ENCODE measurements at places on chromosomes 12 and 14.

DNA sequence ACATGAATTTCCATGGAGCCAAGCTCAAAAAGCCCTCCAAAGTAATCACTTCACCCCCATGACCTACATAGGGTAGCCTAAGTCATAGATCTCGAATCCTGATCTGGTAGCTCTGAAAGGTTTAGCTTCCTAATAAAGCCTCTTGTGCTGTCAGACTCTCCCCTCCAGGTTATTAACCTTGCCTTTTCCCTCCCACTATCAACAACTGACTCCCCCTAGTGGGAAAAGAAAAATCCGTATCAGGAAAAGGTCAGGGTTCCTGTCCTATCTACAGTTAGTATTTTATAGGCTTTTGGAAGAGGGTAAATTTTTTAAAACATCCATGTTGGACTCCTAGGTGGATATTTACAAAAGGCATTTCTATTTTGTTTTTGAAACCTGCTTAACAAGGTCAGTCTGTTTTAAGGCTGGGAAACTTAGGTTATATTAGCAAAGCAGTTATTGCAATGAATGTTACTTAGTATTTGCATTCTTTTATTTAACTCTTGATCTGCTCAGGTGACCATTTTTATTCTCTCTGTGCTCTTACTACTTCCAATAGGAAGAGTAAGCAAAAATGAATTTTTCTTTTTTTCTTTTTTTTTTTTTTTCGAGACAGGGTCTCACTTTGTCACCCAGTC, 8.0 kb downstream of the YY1 start:
- DNase-seq: no peak

DNA sequence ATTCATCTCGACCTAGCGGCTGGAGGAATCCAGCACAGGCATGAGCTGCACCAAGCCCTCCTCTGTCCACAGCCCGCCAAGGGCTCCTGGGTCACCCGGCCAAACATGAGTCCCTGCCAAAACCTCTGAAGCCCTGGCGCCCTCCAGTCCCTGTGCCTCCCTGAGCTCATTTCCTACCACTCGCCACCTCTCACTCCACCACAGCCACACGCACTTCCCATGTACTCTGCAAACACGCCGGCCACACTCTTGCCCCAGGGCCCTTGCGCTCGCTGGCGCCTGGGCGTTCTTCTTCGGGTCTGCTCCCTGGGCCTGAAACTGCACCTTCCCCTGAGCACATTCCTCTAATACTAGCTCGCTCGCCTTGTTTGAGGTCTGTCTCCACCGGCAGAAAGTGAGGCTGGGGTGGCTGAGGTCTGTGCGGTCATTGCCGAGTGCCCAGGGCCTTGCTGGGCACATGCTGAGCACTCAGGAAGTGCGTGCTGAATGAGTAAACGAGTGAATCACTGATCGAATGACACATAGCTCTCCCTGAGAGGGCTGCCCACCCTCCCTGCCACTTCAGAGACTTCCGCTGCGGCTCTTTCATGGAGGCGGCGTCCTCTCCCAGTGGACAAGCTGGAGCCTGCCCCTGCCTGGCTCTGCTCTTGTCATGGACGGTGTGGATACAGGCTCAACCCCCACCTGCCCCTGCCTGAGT, 33.7 kb upstream of the DLK1 start:
- no peak for DNase-seq

- DNase-seq: no peak
Measured at GRCh38 chr12:16606201-16606849, 363 bp upstream of the LMO3 start.

DNA sequence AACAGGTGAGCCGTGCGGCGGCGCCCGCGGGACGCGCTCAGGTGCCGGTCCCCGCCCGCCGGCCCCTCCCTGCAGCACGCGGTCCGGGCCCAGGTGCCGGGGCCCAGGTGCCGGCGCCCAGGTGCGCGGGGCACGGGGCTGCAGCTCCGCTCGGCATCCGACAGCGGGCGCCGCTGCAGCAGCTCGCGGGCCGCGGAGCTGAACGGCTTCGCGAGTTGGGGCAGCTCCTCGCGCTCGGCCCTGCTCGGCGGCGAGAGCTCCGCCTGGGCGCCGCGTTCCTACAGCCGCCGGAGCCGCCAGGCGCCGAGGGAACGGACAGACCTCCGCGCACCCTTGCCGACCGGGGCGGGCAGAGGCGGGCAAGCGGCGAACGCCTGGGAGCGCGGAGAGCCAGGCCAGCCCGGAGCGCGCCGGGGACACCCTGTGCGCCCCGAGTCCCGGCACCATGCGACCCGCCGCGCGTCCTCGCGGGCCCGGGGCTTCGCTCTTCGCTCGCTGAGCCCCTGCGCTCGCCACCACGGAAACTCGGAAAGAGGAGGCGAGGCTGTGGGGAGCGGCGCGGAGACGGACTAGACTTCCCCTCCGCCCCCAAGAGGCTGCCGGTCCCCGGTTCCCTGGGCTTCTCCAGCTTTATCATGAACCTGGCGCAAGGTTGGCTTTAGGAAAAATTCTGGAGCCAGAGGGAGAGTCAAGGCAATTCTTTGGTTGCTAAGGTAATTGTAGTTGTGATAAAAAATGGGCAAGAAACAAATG, at the start of gene RGS6:
Gene RGS6 (plus strand): TSS at position 201 of the 753 bp plus-strand sequence.
- no peak for DNase-seq

DNA sequence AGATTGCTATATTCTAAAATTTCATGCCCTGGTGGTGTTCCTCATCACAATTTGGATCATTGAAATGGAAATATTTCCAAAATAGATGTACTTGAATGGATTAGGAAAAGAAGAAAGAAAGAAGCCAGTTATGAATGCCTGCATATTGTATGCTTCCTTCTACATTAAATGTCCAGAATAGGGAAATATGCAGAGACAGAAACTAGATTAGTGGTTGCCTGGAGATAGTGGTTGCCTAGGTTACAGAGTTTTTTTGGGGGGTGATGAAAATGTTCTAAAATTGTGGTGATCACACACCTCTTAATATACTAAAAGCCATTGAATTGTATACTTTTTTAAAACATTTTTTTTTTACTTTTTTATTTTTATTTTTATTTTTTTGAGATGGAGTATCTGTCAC, 18.0 kb downstream of the TUBA1A start:
- no peak for DNase-seq

DNA sequence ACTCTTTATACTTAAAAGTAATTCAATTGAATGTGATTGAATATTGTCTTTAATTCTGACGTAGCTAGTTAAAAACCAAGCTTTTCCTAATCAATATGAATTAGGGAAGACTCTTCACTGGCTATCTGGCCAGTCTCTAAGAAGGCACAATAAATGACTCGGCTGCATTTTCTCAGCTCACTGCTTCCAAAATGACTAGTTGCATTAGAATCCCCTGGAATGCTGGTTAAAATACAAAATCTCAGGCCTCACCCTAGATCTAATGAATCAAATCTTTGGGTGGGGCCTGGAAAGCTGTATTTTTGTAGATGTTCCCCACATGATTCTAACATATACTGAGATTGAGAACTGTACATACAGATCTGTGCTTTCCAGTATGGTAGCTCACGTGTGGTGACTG, 242.1 kb downstream of the CHST11 start:
- DNase-seq: no peak

- DNase-seq: no peak
Measured at GRCh38 chr12:2679816-2680675, 114.7 kb upstream of the FKBP4 start.

GRCh38 chr14:68666899-68667298, 126.0 kb downstream of the ZFP36L1 start:
- no peak for DNase-seq

GRCh38 chr12:22275843-22276242, 58.7 kb downstream of the ST8SIA1 start:
- no peak for DNase-seq

- no peak for DNase-seq
Measured at GRCh38 chr14:36222337-36222736, 45.8 kb upstream of the PTCSC3 start.

DNA sequence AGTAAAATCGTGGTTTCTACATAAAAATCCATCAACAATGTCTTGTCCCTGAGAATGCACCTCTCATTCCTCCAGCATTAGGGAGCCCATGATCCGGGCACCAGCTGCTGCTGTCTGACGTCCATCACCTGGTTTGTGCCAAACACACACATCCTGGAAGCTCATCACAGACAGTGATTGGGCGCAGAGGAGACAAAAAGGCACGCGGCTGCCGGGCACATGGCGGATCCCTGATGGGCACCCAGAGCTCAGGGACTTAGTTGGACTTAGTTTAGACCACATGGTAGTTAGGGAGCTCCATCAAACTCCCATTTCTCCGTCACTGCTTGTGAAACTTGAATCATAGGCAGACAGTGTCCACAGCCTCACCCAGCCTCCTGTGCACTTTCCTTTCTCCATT, 1059.3 kb downstream of the TMEM121 start:
- no peak for DNase-seq

DNA sequence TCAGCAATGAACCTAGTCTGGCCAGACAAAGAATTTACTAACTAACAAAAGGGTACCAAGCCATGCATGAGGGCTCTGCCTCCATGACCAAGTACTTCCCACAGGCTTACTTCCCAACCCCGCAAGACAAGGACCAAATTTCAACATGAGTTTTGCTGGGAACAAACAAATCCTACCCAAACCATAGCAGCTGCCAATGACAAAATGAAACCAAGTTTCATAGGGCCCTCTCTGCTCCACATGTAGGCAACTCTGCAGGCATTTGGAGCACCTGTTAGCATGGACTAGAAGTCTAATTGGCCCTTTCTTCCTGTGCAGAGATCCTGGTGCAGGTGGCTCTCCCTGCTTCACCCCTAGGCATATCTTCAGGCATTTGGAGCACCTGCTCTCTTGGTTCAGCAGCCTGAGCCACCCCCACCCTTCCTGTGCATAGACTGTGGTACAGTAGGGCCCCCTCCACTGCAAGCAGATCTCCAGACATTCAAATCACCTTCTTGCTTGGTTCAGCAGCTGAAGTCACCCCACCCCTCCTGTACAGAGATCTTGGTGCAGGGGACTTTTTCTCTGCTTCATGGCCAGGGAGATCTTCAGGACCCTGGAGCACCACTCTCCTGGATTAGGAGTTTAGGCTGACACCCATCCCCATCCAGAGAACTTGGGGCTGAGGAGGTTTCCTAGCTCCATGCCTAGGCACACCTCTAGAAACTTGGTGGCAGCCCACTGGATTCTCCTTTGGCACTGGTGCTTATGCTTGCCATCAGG, 308.7 kb downstream of the RPAP3 start:
- no peak for DNase-seq

DNA sequence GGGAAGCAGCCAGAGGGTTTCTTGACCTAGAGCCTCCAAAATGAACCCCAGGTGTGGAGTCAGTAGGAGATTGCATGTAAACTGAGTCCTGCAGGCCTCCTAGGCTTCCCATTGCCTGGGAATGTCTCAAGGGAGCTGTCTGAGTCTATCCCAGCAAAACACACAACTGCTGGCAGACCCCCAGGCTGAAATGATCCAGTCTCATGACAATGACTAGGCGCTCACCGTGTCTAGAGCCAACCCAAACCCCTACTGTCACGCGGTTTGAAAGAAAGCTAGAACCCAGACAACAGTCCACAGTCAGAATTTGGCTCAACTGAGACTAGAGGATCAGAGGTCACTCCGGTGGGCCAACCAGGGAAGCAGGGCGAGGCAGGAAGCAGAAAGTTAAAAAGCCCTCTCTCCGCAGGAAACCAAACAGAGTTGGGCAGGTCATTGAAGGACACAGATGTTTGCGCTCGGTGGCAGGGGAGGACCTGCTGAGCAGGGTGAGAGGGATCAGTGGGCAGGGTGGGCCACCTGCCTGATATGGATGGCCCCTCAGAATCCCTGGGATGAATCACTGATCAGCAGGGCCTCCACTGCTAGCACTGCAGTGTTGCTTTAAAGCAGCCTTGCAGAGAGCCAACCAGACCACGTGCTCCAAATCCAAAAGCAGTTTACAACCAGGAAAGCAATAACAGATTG, 23.8 kb downstream of the ACTN1 start:
- no peak for DNase-seq

DNA sequence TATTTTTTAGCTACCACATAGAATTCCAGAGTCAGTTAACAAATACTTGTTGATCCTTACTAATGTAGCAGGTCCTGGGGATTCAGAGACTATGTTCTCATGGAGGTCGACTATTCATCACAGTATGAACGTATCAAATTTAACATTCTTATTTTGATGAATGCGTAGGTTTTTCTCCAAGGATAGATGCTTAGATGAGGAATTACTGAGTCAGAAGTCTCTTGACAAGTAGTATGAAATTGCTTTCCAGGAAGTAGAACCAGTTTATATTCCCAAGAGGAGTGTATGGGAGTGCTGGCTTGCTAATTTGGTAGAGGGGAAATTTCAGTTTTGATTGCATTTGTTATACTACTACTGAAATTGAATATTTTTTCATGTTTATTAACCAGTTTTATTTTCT, 42.8 kb upstream of the CRADD start:
- no peak for DNase-seq

DNA sequence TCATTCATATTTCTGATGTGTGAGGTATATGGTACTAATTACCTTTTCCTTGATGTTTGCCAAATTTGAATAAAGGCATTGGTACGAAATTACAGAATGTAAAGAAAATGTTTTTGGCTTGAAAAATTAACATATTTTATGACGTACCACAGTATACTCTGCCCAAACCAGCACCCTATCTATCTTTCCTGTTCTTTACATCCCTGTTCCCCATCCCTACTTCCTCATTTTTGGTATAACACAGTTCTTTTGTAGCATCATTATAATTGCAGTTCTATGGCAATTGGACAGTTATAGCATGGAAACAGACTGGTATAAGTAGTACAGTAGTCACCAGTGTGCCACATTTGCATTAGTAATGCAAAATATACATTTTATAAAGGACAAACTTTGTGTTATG, 7.0 kb upstream of the CCT2 start:
- DNase-seq: no peak

- DNase-seq: no peak
Measured at GRCh38 chr14:34354556-34354955, 107.5 kb downstream of the SPTSSA start.

- no peak for DNase-seq
Measured at GRCh38 chr12:2610358-2610757, 184.4 kb upstream of the FKBP4 start.

- no peak for DNase-seq
Measured at GRCh38 chr12:48512855-48513254, 12.6 kb upstream of the OR8S1 start.

DNA sequence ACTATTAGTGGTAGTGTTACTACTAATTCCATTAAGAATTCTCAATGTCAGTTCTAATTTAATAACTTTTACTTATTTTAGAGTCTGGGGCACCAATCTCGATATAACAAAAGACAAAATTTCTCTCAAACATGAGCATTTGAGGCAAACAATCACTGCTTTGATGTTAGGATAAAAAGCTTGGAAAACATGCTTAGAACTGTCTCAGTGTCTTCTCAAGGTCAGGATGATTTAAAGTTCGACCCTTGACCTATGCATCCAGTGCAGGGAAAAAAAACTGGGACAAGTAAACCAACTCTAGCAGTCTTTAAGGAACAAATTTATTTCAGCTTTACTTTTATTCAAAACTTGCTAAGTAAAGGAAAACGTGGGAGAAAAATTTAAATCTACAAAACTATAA, 31.1 kb downstream of the SPTLC2 start:
- DNase-seq: no peak

DNA sequence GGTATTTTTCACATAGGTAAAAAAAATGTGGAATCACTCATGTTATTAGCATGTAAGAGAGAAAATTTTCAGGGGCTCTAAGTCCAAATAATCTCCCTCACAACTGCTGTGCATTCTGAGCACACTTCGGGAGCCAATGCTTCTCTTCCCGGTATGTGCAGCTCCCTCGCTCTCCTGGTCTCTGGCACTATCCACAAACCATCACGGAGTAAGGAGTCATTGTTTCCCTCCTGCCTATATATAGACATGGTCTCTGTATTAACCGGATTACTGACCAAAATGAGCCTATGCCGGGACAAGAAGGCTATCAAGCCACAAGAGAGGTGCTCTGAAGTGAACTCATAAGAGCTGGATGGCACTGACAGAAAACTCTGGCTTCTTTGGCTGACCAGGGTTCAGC, 13.4 kb downstream of the HECTD4 start:
- DNase-seq: no peak
